Effector memory CD8-positive, alpha-beta T cell (primary cell): ENCODE measurements at places on chromosomes 5 and 9.

GRCh38 chr5:96489532-96489931 is 56.5 kb upstream of the PCSK1 start:
- no peak overlapping the region for H3K27ac ChIP-seq
- no peak for DNase-seq
- no peaks in the 10 kb centered on the region for H3K4me1 ChIP-seq
- H3K36me3 ChIP-seq: no peaks in the 10 kb centered on the region
- H3K27me3 ChIP-seq: peaks cover 41% of the 10 kb centered on the region

DNA sequence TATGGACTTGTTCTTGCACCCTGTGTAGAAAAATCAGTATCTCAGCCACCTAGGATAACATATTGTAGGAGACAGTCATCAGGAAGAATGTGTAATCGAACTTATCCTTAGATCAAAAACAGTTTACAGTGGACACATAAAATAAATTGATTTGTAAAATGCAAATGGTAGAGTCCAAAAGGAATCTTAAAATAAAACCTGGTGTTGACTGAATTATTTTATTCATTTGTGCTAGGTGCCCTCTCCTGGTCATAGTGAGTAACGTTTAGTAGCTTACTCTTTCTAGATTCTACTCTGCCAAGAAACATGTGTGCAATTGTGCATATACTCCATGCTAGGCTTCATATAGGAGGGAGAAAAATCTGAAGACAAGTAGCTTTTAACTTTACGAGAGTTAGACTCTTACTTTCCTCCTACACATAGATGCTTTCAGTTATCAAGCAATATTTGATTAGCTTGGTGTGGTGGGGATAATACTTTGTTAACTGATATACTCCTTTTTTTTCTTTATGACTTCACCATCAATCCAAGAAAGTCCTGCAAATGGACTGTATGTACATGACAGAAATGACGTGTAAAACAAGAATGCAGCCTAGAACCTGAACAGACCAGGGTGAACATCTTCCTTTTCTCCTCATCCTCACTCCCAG is 23.7 kb upstream of the LOX start:
- H3K27ac ChIP-seq: no peak overlapping the region
- H3K4me3 ChIP-seq: no peak overlapping the region
- no peaks in the 10 kb centered on the region for H3K27me3 ChIP-seq
- H3K36me3 ChIP-seq: no peaks in the 10 kb centered on the region
- H3K4me1 ChIP-seq: no peaks in the 10 kb centered on the region

DNA sequence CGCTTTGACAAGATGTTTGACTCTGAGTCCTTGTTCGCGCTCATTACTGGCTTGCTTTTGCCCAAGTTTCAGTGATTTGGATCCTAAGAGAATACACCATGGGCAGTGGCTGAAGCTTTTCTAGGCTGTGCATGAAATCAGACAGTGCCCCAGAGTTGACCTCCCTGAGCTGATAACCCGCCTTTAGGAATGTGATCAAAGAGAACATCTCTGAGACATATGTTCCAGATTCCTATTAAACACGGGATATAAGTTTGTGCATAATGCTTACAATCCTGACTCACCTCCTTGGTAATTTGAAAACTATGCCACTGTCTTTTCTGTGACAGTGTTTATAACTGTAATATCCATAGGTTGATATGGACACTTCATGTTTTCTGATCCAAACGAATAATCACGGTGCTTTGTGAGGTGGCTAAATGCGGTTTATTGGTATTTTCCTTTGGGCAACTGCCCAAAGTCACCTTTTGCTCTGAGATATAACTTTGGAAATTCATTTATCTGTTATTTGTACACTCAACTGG is 732.9 kb downstream of the MTRR start:
- no peaks in the 10 kb centered on the region for H3K27me3 ChIP-seq
- H3K27ac ChIP-seq: no peak overlapping the region
- peaks cover 4% of the 10 kb centered on the region for H3K36me3 ChIP-seq
- no peak overlapping the region for H3K4me3 ChIP-seq

DNA sequence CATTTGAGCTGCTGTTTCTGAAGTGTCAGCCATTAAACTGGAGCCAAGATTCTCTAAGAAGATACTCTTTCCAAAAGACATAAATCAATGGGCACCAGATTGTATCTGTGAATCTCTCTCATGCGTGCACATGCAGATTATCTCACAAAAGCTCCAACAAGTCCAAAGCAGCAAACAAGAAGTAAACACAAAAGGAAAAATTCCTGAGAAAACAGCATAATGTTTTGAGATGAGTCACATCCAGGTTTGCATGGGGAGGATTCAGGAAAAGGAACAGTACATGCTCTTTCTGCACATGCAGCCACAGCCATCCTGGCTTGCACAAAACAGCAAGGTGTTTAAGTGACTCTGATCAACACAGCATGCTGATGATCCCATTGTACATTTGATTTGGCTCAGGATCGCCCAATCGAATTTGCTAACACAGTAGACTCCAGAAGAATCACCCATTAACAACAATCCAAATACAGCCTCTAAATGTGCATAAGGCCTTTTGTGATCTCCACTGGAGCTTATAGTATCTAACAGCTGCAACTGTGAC is 143.1 kb downstream of the ELAVL2 start:
- H3K27me3 ChIP-seq: no peaks in the 10 kb centered on the region
- H3K4me1 ChIP-seq: no peaks in the 10 kb centered on the region
- no peak overlapping the region for H3K27ac ChIP-seq
- no peak for DNase-seq
- H3K4me3 ChIP-seq: no peak overlapping the region

- no peaks in the 10 kb centered on the region for H3K27me3 ChIP-seq
- H3K27ac ChIP-seq: no peak overlapping the region
- H3K36me3 ChIP-seq: peaks cover 30% of the 10 kb centered on the region
These were observed 35.6 kb upstream of the NIM1K start for GRCh38 chr5:43156388-43156787.

DNA sequence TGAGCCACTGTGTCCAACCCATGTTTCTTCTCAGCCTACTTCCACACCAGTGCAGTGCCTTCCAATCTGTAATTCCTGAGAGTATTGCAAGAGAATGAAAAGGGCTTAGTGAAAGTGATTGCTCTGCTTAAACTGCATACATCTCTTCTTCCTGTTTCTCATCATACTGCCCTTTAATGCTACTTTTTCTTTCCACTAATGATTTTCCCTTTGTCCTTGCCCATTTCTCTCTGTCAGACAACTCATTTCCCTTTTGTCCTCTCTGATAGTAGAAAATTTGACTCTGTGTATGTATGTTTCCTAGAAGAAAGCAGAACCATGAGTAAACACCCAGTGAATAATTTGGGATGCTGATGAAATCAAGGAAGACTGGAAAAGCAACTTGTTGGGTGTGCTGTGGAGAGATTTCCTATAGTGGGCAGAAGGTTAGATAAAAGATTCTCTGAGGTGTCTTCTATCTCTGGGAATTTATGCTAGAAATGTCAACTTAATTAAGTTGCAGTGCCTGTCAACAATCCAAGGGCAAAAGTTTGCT is 102.2 kb upstream of the CHD1 start:
- no peak for DNase-seq
- no peaks in the 10 kb centered on the region for H3K36me3 ChIP-seq
- no peaks in the 10 kb centered on the region for H3K27me3 ChIP-seq
- no peak overlapping the region for H3K27ac ChIP-seq

DNA sequence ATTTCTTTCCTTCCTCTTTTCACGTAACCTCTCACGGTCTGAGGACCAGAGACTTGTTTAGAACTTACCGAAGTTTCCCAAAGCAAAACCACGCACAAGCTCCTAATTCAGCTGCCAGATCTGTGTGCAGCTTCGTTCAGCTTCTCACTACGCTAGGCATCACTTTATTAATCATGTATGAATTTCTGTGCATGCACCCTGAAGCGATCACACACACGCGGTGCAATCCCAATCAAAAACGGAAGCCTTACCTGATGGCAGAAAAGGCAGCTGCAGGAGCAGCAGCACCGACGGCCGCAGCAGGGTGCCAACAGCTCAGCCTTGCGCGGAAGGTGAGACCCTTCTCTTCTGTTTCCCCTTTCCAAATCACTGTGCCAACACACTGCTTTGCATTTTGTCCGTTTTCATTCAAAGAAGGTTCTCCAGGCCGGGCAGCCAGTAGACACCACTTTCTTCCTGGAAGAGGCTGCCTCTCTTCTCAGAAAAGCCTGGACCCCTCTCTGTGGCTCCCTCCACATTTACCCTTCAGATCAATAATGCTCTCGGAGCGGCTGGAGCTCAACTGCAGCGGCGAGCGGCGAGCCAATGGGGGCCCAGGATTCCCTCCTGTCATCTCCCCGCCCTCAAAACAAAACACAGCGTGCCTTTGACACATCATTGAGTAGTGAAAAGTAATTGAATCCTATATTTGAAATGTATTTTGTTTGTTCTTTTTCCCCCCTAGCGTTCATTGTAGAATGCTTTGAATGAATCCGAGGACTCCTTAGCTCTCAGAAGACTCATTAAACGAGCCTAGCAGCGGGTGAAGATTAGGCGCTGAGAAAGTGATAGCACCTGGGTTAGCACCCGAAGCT is at the start of gene CDH12:
Gene CDH12 (minus strand): TSS at position 538 of the 854 bp plus-strand sequence.
- H3K27me3 ChIP-seq: no peaks in the 10 kb centered on the region
- no peak for DNase-seq
- H3K27ac ChIP-seq: no peak within 1 kb of the TSS
- no peaks in the 10 kb centered on the region for H3K36me3 ChIP-seq

DNA sequence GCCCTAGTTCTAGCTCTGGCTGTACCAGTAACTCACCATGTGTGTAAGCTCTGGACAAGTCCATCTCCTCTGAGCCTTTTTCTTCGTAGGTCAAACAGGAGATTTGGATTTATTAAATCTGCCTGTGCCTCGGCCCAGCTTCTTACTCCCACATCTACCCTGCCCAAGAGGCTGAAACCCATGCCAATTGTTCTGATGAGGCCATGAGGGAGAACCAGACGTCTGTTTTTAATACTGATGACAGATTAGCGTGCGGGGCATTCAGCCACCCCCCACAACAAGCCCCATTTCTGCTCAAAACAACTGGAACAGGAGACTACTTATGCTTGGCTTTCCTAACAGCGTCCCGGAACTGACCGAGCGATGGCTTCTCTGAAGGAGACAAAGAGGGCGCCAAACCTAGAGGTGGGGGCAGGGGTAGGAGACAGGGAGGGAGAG is 81.2 kb upstream of the TRIM32 start:
- no peak for DNase-seq
- H3K4me1 ChIP-seq: no peaks in the 10 kb centered on the region

GRCh38 chr5:27516437-27516836 is 478.1 kb upstream of the CDH9 start:
- DNase-seq: no peak
- no peak overlapping the region for H3K4me3 ChIP-seq
- no peaks in the 10 kb centered on the region for H3K36me3 ChIP-seq
- H3K27me3 ChIP-seq: no peaks in the 10 kb centered on the region

DNA sequence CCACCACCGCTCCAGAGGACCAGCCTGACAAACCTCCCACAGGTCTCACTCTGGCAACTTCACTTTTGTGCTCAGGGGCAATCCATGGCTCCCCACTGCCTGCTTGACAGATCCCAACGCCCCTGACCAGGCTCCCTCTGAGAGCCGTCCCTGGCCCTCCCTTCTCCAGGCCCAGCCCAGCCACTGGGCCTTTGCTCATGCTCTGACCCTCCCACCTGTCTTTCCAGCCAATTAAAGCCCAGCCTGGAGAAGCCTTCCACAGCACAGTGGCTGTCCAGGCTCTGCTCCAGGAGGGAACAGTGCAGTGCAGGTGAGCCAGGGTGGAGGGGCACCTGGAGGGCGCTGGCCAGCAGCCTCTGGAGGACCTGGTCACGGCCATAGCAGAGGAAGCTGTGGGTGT is 3.3 kb downstream of the ENTPD2 start:
- peaks cover 21% of the 10 kb centered on the region for H3K27me3 ChIP-seq
- peaks cover 21% of the 10 kb centered on the region for H3K36me3 ChIP-seq
- peaks cover 6% of the 10 kb centered on the region for H3K4me1 ChIP-seq
- H3K4me3 ChIP-seq: no peak overlapping the region

DNA sequence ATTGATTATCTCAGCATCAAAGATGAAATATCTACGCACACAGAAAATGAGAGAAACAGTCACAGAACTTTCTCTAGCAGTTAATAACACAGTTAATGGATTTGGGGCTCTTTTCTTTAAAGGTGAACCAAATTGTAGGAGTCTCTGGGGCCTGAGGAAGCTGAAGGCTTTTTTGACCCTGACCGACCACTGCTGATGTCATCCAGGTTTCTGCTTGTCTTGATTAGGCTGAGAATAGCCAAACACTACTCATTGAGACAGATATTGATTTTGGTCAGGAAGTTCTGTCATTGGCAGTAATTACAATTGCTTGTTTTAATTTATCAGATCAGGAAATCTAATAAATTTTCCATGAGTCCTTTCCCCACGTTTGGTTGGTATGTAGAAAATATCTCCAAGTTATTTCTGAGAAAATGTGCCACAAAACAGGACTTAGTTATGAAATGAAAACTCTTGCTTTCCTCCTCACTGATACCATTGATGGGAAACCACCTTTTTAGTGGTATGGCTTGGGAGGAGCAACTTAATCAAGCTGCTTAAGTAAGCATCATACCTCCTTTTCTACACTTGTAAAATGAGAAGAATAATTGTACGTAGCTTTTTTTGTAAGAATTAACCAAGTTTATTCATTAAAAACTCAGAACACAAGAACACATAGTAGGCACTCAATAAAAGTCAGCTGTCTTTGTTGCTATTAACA is 19.7 kb downstream of the CARTPT start:
- no peak for DNase-seq
- H3K27ac ChIP-seq: no peak overlapping the region
- H3K4me3 ChIP-seq: no peak overlapping the region
- H3K27me3 ChIP-seq: peaks cover 28% of the 10 kb centered on the region

DNA sequence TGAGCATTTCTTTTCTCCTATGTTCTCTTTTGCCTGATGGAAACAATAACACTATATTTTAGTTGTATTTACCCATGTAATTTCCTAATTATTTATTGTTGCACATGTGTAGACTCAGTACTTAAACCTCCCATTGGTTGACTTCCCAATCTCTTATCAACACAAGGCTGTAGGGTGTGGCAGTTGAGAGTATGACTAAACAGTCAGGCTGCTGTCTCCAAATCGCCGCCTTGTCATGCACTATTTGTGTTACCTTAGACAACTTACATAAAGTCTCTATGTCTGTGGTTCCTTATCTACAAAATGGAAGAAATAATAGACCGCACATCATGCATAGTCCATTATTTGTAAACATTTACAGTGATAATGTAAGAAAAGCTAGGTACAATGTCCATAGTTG is 68.9 kb upstream of the EFNA5 start:
- no peak overlapping the region for H3K27ac ChIP-seq
- no peak overlapping the region for H3K4me3 ChIP-seq
- no peaks in the 10 kb centered on the region for H3K4me1 ChIP-seq

- H3K4me3 ChIP-seq: no peak overlapping the region
- H3K27me3 ChIP-seq: peaks cover 51% of the 10 kb centered on the region
- no peaks in the 10 kb centered on the region for H3K36me3 ChIP-seq
- no peak for DNase-seq
These were observed 199.5 kb downstream of the MAST4 start for GRCh38 chr5:66795682-66796081.
